ENCODE measurements at places on chromosomes 3 and 15.

GRCh38 chr3:98746882-98747281 is 16.3 kb upstream of the ST3GAL6 start:
- no peak for DNase-seq

DNA sequence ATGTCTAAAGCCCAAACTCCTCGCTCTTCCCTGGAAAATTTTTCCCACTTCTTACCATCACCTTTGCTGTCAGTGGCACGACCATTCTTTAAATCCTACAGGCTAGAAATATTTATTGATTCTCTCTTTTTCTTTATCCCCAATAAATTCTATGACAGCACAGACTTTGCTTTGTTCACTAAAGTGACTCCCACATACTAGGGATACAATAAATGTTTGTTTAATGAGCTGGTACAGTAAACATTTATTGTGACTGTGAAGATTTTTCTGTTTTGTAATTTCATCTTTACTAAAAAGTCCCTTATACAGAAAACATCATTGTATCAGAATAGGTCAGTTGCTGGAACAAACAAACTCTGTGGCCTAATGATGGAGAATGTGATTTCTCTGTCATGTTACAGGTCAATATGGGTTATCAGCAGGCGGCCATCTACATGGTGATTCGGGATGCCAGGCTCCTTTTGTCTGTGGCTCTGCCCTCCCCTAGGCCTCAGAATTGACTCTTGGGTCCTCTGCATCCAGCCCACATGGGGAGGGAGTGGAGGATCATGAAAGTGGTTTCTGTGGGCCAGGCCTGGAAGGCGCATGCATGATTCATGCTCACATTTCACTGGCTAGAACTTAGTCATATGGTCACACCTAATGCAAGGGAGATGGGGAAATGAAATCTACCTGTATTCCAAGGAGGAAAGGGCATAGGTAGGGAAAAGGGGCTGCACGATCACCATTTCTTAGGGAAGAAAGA is 22.7 kb upstream of the KNG1 start:
- DNase-seq, result no peak

GRCh38 chr15:88174571-88174970 is 82.0 kb downstream of the NTRK3 start:
- DNase-seq, result no peak

- no peak for DNase-seq
These were observed 375.5 kb upstream of the CFAP20DC start for GRCh38 chr3:59425371-59425770.

- DNase-seq, result no peak
These were observed 69.0 kb upstream of the RAD18 start for GRCh38 chr3:9032231-9032777.

- DNase-seq, result no peak
These were observed 52.6 kb upstream of the ADGRG7 start for GRCh38 chr3:100556673-100557310.

DNA sequence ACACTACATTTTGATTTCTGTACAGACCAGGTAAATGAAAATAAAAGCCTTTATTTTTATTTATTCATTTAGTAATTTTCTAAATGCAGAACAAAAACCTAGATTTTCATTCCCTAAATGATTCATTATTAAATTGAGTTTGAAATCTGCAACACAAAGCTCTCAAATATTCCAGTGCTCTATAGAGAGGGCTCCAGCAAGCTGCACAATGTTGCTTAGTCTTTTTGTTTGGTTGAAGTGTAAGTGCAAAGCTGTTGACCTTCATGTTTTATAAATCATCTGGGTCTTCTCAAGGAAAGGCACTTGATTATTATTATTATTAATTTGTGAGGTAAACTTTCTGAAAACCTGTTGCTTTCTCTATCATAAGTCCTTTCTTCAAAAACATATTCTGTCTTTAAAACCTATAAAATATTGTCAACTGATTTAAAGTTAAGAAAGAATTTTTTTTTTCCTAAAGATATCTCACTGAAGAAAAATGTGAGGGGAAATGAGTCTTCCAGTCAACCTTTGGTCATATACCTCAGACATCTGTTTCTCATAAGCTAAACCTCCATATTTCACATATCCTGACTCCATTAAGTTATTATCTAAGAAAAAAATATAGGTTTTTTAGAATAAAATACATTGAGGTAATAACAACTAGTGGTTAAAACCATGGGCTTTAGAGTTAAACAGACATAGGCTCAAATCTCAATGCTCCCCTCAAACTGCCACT is 100.7 kb downstream of the ZIC4 start:
- DNase-seq, result no peak

DNA sequence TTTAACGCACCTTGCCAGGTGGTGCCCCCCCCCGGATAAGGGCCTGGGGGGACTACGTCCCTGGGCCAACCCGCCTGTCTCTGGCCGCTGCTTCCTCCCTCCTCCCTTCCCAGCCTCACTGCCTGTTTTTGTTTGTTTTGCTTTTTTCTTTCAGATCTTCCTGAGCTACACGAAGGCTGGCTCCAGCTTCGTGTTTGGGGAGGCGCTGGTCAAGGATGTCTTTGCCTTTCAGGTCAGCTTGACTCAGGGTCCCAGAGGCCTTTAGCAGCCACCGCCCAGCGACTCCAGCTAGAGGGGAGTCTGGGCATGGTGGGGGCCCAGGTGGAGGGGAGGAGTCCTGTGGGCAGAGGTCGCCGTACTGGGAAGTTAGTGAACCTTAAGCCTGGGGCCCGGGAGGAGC is 24.1 kb downstream of the SLC28A1 start:
- no peak for DNase-seq

All from stimulated activated CD8-positive, alpha-beta memory T cell treated with anti-CD3 and anti-CD28 coated beads, Interleukin-7, amount 100 ng/mL, for 1 hour (primary cell).